Colonic mucosa (tissue), 4 donors: ENCODE measurements at places on chromosomes 6 and 20. TPM values are rescaled to one million over a fixed set of nuclear protein-coding genes. Genes with fewer than 3 reads are reported as not detected.

TBXT gene
- total RNA-seq: not detected

PROCR gene
- total RNA-seq: 14.5 TPM

GRM4 gene
- total RNA-seq: 0.07 TPM

MED20 gene
- 22.9 TPM for total RNA-seq

GSTA1 gene
- 6.8 TPM for total RNA-seq

TUBB1 gene
- total RNA-seq: not detected

SLC17A4 gene
- 27.7 TPM for total RNA-seq

- H3K4me3 ChIP-seq: no peak overlapping the region
- H3K27me3 ChIP-seq: no peaks in the 10 kb centered on the region
- no peaks in the 10 kb centered on the region for H3K36me3 ChIP-seq
- no peaks in the 10 kb centered on the region for H3K4me1 ChIP-seq
- DNase-seq: no peak
These were observed 527.1 kb downstream of the QKI start for GRCh38 chr6:163941624-163941976.

GRCh38 chr6:94036024-94036423, 616.7 kb upstream of the EPHA7 start:
- H3K4me1 ChIP-seq: no peaks in the 10 kb centered on the region
- H3K27ac ChIP-seq: no peak overlapping the region
- H3K27me3 ChIP-seq: no peaks in the 10 kb centered on the region
- H3K4me3 ChIP-seq: no peak overlapping the region
- DNase-seq: no peak

GRCh38 chr6:11806561-11807317, 28.1 kb upstream of the ADTRP start:
- H3K36me3 ChIP-seq: no peaks in the 10 kb centered on the region
- DNase-seq: no peak
- H3K4me1 ChIP-seq: no peaks in the 10 kb centered on the region
- H3K27ac ChIP-seq: no peak overlapping the region
- H3K4me3 ChIP-seq: no peak overlapping the region

- no peak for DNase-seq
- no peak overlapping the region for H3K4me3 ChIP-seq
- no peak overlapping the region for H3K27ac ChIP-seq
- no peaks in the 10 kb centered on the region for H3K4me1 ChIP-seq
- no peaks in the 10 kb centered on the region for H3K36me3 ChIP-seq
These were observed 70.9 kb downstream of the REV3L start for GRCh38 chr6:111411978-111412566.

DNA sequence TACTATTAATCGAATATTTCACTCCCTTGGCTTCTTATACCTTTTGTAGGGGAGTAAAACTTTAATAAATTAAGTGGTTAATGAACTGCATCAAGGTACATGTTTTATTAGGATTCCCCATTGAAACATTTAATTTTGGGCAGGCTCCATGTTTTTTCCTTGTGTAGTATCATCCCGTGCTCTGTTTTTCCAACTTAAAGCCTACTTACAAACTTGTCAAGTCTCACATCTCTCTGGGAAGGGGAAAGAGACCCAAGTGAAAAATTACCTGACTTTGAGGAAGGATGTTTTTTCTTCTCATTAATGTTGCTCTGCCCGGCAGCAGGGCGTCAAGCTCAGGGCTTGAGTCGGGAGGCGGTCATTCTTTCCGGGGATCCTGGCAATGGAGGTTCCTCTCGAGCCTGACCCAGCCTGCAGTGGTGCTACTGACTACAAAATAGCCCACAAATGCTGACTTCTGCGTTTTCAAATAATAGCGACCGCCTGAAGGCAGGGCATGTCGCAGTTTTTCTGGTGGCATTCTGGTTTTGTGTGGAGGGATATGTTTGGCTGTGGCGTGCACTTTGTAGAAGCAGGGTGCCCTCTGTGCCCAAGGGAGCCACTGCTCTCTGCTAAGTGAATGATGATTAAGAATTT, 2.4 kb downstream of the DSP start:
- DNase-seq: no peak
- peak overlapping the region; percentile 60 for H3K4me3 ChIP-seq
- no peaks in the 10 kb centered on the region for H3K36me3 ChIP-seq
- H3K27me3 ChIP-seq: no peaks in the 10 kb centered on the region

DNA sequence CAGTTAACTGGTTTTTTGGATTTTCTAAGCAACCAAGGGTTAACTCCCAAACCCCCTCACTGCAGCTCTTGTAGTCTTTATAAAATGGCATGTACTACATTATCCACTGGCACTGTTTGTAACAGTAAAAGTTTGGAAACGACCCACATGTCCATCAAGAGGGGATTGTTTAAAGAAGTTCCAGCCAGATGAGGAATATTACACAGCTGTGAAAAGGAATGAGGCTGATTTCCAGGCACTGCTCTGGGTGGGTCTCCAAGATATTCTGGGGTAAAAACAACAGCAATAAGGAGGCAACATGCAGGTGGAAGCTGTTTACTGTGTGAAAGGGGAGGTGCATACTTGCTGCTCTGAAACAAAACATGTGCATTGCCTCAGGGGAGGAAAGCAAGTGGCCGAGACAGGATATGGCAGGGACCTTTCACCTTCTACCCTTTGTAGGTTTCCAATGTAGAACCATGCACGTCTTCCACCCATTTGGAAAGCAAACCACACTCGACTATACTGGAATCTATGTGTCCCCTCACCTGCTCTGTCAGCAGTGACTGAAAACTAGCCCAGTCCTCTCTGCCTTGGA, 51.9 kb downstream of the GRM4 start:
- no peak for DNase-seq
- no peaks in the 10 kb centered on the region for H3K4me1 ChIP-seq
- no peak overlapping the region for H3K27ac ChIP-seq
- H3K4me3 ChIP-seq: no peak overlapping the region
- no peaks in the 10 kb centered on the region for H3K27me3 ChIP-seq

GRCh38 chr6:121105461-121105860, 228.8 kb downstream of the TBC1D32 start:
- no peak overlapping the region for H3K27ac ChIP-seq
- no peak for DNase-seq

- no peak overlapping the region for H3K4me3 ChIP-seq
- H3K4me1 ChIP-seq: peaks cover 5% of the 10 kb centered on the region
- no peaks in the 10 kb centered on the region for H3K36me3 ChIP-seq
These were observed 13.1 kb downstream of the ARHGAP18 start for GRCh38 chr6:129696843-129697242.

- no peaks in the 10 kb centered on the region for H3K36me3 ChIP-seq
- H3K27ac ChIP-seq: no peak overlapping the region
- H3K27me3 ChIP-seq: no peaks in the 10 kb centered on the region
- no peak overlapping the region for H3K4me3 ChIP-seq
- H3K4me1 ChIP-seq: no peaks in the 10 kb centered on the region
These were observed 65.0 kb upstream of the SLC2A12 start for GRCh38 chr6:134117409-134117808.

- no peaks in the 10 kb centered on the region for H3K27me3 ChIP-seq
- H3K4me1 ChIP-seq: no peaks in the 10 kb centered on the region
- H3K36me3 ChIP-seq: no peaks in the 10 kb centered on the region
- no peak for DNase-seq
- no peak overlapping the region for H3K4me3 ChIP-seq
These were observed 37.9 kb upstream of the BCAS1 start for GRCh38 chr20:54108326-54108642.

DNA sequence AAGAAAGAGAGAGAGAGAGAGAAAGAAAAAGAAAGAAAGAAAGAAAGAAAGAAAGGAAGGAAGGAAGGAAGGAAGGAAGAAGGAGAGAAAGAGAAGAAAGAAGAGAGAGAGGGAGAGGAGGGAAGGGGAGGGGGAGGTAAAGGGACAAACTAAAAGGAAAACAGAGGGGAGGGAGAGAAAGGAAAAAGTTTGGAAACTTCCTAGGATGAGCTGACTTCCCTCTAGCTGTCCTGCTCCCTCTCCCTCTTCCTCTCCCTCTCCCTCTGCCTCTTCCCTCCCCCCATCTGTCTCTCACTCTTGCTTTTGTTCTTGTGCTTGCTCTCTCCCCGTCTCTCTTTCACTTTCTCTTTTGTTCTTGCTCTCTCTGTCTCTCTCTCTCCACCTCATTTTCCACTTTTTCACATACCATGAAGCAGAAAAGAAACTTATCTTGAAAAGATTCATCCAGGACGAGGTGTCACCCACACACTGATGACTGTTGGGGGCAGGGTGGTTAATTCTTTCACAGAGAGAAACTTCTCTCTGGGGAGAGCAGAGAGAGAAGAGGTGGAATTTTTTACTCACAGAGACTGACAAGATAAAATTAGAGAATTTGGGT, 56.4 kb upstream of the DUSP22 start:
- no peak overlapping the region for H3K4me3 ChIP-seq
- H3K36me3 ChIP-seq: no peaks in the 10 kb centered on the region
- no peaks in the 10 kb centered on the region for H3K27me3 ChIP-seq
- no peak for DNase-seq
- H3K4me1 ChIP-seq: no peaks in the 10 kb centered on the region

- no peak for DNase-seq
- no peak overlapping the region for H3K27ac ChIP-seq
- peaks cover 67% of the 10 kb centered on the region for H3K27me3 ChIP-seq
These were observed 3.4 kb upstream of the DLL1 start for GRCh38 chr6:170294298-170294730.

- H3K27ac ChIP-seq: no peak overlapping the region
- H3K36me3 ChIP-seq: no peaks in the 10 kb centered on the region
- no peak overlapping the region for H3K4me3 ChIP-seq
- H3K4me1 ChIP-seq: peaks cover 6% of the 10 kb centered on the region
- no peak for DNase-seq
These were observed 3.2 kb downstream of the SYS1 start for GRCh38 chr20:45366192-45366591.

DNA sequence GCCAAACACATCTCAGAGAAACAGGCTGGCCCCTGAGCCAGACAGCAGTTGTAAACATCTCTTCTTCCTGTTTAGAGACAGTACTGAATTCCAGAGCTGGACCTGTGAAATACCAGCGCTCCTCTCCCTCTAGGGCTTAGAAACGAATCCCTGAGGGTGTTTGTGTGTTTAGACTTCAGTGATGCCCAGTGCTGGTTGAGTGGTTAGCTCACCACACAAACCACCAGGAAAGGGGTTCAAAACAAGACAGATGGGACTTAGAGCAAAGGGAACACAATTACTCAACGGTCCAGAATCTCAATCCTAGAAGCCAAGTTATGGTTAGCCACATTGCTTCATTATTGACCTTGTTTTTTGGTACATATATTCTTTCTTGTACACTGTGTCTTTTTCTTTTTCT, 108.7 kb upstream of the TMEM170B start:
- H3K36me3 ChIP-seq: no peaks in the 10 kb centered on the region
- no peak overlapping the region for H3K4me3 ChIP-seq
- H3K27ac ChIP-seq: no peak overlapping the region
- H3K4me1 ChIP-seq: no peaks in the 10 kb centered on the region
- DNase-seq: no peak

GRCh38 chr6:129130959-129131681, 248.2 kb downstream of the LAMA2 start:
- H3K27ac ChIP-seq: no peak overlapping the region
- no peaks in the 10 kb centered on the region for H3K27me3 ChIP-seq

DNA sequence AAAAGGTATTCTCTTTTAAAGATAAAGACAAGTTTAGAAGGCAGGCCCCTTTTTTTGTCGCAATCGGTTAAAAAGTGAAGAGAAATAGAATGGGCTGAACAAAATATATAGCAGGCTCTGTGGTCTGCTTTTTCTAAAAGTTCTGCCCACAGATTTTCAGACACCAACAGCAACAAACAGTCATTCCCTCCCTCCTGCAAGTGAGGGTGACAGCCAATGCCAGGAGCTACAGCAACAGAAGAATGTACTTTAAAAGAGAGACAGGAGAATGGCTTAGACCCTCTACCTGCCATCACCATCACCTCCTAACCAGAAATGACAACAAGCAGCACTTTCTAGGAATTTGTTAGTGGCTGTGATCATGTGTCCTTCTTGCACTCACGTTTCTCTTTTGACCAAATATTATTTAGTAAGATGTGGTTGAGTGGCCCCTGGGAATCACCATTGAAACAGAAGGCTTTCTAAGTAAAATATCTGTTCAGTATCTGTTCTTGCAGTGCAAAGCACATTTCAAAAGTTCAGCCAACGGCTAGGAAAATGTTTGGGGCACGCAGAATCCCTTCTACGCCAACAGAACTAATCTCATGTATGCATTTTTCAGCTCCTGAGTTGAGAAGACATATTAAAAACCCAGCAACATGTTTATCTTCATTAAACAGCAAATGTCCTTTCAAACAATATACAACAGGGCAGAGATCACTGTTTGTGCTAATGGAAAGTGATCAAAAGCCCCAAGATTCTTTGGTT, 248.5 kb downstream of the ATXN1 start:
- H3K27me3 ChIP-seq: no peaks in the 10 kb centered on the region
- peaks cover 3% of the 10 kb centered on the region for H3K4me1 ChIP-seq
- no peak overlapping the region for H3K27ac ChIP-seq
- no peaks in the 10 kb centered on the region for H3K36me3 ChIP-seq
- DNase-seq: no peak

- H3K27ac ChIP-seq: no peak overlapping the region
- no peaks in the 10 kb centered on the region for H3K27me3 ChIP-seq
- H3K4me1 ChIP-seq: no peaks in the 10 kb centered on the region
These were observed 979.7 kb downstream of the TBC1D32 start for GRCh38 chr6:120354452-120355098.

DNA sequence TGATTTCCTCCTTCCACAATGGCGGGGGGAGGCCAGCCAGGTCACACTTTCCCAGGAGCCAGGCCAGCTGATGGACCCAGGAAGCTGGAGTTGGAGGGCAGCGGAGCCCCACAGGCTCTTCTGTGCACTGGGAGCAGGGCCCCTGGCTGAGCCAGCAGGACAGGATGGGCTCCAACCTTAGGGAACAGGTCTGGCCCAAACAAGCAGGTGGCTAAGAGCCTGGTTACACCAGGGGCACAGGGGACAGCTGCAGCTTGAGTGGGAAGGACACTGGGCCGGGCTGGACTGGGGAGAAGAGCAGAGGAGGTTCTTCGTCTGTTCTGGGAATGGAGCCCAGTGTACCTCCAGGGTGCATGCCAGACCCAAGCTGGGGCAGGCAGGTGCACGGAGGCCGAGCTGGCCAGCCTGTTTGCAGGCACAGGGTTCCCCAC, 102.3 kb downstream of the DLL1 start:
- no peaks in the 10 kb centered on the region for H3K27me3 ChIP-seq
- H3K4me1 ChIP-seq: no peaks in the 10 kb centered on the region
- DNase-seq: peak; percentile 4
- H3K27ac ChIP-seq: no peak overlapping the region
- no peak overlapping the region for H3K4me3 ChIP-seq

- H3K4me1 ChIP-seq: no peaks in the 10 kb centered on the region
- no peaks in the 10 kb centered on the region for H3K36me3 ChIP-seq
- DNase-seq: no peak
- H3K27me3 ChIP-seq: no peaks in the 10 kb centered on the region
These were observed 631.1 kb downstream of the COL12A1 start for GRCh38 chr6:74574794-74575193.

DNA sequence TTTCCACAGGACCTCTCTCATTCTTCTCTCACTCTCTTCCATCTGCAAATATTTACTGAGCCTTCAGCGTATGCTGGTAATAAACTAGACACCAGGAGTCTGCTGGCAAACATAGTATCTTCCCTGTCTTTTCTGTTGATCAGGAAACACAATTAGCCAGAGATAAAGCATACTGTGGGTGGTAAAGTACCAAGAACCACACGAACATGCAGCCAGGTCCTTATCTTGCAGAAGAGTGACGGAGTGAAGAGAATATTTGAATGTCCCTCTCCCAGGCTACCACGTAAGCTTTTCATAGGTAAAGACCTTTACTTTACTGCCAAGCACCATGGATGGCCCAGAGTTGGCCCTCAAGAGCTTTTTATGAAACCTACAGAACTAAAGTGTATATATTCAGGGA, 13.3 kb downstream of the FHL5 start:
- no peak overlapping the region for H3K4me3 ChIP-seq
- H3K4me1 ChIP-seq: no peaks in the 10 kb centered on the region
- no peak overlapping the region for H3K27ac ChIP-seq
- H3K27me3 ChIP-seq: no peaks in the 10 kb centered on the region
